NCI-H524 treated with DMSO at 0.1 percent for 48 hours (cell line): ENCODE measurements at places on chromosomes 1 and 21.
A peak's percentile ranks its signal among the peaks of the same experiment; 100 is the strongest.

DNA sequence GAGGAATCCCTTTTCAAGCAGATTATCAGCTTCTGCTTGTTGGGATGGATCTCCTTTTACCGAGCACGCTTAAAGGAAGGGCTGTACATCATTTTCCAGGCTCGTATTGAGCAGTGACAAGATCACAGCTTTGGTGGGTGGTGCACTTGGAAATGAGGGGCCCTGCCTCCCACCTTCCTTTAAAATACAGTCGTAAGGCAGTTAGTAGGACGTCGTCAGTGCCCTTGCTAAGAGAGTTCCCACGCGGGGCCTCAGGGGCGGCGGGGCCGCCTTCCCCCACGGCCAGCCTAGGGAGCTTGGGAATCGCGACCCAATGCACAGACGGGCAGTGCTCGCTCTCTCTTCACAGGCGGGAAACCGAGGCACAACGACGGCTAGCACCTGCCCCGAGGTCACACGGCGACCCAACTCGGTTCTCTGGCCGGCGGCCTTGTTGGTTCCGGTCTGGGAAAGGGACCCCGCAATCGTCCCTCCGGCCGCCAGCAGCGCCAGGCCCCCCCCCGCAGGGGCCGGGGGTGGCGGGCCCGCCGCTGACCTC, 58.6 kb downstream of the H3-3A start:
- no peak for DNase-seq

- DNase-seq: no peak
Observed at GRCh38 chr1:145740269-145740668, 21.0 kb downstream of the CD160 start.

- DNase-seq: no peak
Observed at GRCh38 chr1:181112071-181112929, 23.8 kb downstream of the IER5 start.

DNA sequence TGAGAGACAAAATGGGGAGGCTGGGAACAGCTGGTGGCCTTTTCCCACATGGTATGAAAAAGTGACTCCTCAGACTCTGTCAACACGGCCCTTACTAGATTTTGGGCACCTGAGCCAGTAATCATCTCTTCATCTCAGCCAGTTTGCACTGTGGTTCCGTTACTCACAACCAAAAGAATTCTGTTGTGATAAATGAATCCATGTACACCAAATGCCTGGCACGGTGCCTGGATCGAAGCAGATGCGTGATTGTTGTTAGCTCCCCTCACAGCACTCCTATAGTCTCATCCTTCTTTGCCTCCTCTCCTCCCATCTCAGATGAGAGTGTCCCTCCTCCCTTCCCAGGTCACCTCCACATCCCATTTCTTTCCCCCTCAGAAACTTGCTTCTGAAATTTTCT, 57.9 kb upstream of the GJB5 start:
- no peak for DNase-seq

DNA sequence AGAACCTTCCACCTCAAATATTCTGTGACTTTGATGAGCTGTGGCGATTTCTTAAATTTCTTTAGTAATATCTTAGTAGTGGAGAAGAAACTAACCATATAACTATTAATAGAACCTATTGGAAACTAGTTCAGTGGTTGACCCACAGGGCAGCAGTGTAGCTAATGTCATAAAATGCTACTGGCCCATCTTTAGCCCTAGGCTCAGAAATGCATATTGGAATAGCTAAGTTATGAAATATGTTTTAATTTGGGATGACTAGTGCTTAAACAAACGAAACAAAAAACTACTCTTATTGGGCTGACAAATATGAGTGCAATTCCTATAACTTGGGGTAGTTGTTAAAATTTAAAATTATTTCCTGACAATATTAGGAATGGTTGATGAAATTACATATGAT, 20.2 kb downstream of the MACO1 start:
- no peak for DNase-seq

- peak; percentile 25 for DNase-seq
Observed at GRCh38 chr1:117534995-117535467, 70.8 kb upstream of the TENT5C start.

DNA sequence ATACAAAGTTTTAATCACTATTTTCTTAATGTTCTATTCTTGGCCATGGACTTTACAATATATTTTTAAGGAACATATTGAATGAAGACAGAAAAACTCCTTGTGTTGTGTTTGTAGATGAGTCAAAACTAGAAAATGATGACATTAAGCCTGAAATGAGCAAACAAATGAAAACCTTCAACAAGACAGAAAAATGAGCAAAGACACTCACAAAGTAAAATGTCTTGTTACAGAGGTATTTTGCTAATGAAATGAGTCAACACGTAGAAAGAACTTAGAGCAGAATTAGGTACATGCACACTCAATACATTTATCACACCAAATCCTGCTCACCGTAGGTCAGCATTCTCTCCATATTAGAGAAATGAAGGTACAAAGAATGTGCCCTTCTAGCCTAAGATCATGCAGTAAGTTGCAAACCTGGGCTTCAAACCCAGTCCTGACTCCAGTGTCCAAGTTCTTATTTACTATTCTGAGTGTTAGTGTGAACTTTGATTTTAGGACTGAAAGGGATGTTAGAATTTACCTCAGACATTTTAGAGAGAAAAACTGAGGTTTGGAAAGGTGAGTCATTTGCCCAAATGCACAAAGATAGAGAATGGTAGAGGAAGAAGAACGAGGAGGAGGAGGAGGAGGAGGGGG, 133.9 kb upstream of the SGIP1 start:
- no peak for DNase-seq

DNA sequence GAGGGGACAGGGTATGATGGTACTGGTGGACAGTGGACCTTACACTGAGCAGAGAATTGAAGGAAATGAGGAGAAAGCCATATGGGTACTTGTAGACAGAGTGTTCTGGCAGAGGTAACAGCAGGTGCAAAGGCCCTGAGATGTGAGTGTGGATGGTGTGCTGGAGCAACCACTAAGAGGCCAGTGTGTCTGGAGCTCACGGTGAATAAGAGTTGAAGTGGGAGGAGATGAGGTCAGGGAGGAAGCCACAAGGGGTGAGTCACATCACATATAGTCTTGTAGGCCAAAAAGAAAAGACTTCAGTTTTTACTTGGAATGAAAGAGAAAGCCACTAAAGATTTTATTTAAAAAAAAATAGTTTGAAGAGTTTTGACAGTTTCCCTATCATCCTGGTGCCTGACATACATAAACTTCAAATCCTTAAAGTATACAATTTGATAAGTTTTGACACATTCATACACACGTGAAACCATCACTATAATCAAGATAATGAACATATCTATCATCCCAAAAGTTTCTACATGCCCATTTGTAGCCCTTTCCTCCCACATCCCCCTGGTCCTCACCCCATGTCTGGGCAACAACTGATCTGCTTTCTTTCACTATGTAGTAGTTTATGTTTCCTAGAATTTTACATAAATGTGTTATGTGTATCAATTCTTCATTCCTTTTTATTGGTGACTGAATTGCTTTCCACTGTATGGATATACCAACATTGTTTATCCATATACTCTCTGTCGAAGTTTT, 148.4 kb downstream of the GPATCH2 start:
- no peak for DNase-seq

DNA sequence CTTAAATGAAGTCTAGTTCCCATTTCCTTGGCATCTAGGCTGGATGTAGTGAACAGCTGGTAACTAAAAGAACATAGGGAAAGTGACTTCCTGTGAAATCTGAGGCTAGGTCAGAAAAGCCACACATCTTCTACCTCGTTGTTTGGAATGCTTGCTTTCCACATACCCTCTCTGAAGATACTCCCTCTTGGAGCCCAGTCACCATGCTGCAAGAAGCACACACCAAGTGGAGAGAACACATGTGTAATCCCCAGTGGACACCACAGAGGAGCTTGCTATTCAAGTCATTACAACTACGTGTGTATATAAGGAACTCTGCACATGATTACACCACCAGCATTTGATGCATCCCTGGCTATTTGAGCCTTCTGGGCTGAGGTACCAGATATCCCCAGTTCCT, 125.9 kb downstream of the RGS21 start:
- DNase-seq: no peak

GRCh38 chr1:116824631-116825206, 70.5 kb downstream of the CD2 start:
- no peak for DNase-seq

DNA sequence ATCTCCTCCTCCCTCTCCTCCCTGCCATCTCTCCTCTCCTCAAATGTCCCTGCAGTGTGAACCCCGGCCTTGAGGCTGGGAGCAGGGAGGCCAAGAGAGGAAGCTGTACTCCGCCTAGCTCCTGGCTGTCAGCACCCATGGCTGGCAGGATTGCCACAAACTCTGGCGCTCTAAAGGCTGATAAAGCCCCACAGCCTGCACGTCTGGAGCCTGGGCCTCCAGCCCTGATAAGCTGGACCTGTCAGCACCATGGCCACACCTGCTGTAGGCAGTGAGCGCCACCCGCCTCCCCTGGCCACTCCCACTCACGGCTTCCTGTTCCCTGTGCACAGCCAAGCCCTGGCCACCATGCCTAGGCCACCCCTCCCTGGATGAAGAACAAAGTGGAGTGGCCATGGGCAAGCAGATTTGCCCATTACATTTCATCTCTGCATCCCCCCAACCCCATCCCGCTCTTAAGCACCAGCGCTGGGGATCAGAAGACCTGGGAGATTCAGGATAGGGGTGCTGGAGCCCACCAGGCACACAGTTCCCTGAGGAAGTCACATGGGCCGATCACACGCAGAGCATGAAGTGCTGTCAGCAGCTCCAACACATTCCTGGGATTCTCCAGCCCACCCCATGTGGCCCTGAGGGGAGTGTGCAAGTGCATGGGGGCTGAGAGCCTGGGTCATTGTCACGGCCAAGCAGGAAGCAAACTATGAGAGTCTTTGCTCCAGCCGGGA, 24.2 kb upstream of the NPPB start:
- DNase-seq: no peak

GRCh38 chr1:151537112-151537511, 3.0 kb upstream of the TUFT1 start:
- no peak for DNase-seq

- no peak for DNase-seq
Observed at GRCh38 chr1:164515231-164515630, 43.8 kb upstream of the PBX1 start.

DNA sequence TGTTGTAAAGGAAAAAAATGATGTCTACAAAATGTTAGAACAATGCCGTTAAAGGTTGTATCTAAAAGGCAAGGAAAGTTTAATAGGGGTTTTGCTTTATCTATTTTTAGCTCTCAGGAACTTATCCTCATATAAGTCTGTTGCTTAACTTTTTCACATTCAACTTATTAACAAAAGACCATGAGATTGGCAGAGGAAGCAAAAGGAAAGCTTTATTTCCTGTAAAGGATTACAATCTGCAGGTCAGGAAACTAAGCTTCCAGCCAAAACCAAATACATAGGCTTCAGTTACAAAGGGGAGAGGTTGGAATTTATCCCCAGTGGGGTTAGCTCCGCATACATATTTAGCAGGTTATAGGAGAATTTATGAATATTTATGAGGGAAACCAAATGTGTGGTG, 58.7 kb upstream of the KIAA1614 start:
- no peak for DNase-seq

DNA sequence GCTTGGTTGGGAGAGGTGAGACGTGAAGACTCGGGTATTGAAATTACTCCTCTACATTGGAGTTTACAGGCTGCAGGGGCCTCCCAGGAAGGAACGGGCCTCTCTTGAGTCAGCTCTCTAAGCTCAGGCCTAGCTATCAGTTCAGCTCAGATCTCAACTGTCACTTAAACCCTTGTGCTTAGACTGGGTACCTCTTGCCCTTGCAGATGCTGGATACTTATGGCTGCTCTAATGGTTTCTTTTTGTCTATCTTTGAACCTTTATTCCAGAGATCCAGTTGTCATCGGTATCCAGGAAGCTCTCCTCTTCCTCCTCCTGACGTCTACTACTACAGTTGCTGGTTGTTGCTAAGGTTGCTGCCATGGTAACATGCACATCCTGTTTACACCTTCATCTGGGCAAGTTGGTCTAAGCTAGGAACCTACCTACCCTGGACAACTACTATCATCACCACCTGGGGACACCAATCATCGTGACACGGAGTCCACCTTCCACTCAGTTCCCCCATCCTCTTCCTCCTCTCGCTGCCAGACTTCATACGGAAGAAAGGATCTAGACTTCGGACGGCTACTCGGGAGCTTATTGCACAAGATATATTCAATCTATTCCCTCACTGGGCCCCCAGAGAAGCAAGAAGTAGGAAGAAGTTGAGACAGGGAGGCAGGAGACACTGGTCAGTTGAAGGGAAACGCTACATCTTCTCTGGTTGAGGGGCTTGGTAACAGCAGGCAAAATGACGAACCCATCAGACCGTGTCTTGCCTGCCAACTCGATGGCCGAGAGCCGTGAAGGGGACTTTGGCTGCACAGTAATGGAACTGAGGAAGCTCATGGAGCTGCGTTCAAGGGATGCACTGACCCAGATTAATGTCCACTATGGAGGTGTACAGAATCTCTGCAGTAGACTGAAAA, 56.1 kb downstream of the ATP2B4 start:
- no peak for DNase-seq

GRCh38 chr1:210691039-210691610, 362.4 kb downstream of the HHAT start:
- no peak for DNase-seq

GRCh38 chr1:81317191-81317590, 483.5 kb upstream of the ADGRL2 start:
- DNase-seq: no peak

GRCh38 chr1:95451904-95452303, 217.9 kb downstream of the RWDD3 start:
- no peak for DNase-seq

DNA sequence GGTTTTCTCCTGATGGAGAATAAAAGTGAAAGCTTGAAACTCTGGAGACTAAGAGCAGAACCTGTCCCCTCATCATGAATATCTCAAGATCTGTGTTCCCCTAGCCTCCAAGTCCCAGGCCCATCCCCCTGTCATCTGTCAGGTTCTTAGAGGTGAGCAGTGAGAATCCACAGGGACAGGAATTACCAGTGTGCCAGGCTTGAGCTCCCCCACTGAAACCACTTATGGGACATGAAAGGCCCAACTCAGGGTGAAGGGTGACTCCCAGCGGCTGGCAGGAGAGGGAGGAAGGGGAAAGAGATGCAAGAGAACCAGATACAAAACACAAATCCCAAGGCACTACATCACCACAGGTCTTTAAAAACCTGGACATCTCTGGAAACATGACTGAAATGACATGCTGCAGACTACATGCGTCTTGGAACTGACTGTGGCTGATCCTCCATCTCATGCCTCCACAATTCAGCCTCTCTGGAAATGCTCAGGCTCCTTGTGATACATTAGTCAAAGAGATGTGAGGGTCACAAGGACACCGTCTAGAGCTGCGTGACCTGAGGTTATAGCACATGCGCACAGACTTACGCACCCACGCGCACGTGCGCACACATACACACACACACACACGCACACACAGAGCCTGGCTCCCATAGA, 6.8 kb upstream of the LY9 start:
- no peak for DNase-seq

- no peak for DNase-seq
Observed at GRCh38 chr1:157326173-157326859, 188.1 kb upstream of the ETV3 start.

GRCh38 chr1:173224949-173225348, 17.8 kb upstream of the TNFSF4 start:
- no peak for DNase-seq

GRCh38 chr1:81174811-81175476, 625.8 kb upstream of the ADGRL2 start:
- no peak for DNase-seq
